Mucosa of descending colon (tissue), 3 donors: ENCODE measurements at places on chromosomes 1 and 21. TPM values are rescaled to one million over a fixed set of nuclear protein-coding genes. Genes with fewer than 3 reads are reported as not detected.

PODN gene
- 69.2 TPM for total RNA-seq

TOMM20 gene
- total RNA-seq = 81.2 TPM

KRTAP13-2 gene
- 2.9 TPM for total RNA-seq

DNA sequence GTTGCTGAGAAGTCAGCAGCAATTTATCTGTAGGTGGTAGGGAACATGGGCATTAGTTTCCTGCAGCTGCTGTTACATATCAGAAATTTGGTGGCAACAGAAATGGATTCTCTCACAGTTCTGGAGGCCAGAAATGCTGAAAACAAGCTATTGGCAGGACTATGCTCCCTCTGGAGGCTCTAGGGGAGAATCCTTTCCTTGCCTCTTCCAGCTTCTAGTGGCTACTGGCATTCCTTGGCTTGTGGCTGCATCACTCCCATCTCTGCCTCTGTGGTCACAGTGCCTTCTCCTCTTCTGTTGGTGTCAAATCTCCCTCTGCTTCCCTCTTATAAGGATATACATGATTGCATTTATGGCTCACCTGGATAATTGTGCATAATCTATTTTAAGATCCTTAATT lies 2.5 kb upstream of the SFT2D2 start:
- no peak for DNase-seq

DNA sequence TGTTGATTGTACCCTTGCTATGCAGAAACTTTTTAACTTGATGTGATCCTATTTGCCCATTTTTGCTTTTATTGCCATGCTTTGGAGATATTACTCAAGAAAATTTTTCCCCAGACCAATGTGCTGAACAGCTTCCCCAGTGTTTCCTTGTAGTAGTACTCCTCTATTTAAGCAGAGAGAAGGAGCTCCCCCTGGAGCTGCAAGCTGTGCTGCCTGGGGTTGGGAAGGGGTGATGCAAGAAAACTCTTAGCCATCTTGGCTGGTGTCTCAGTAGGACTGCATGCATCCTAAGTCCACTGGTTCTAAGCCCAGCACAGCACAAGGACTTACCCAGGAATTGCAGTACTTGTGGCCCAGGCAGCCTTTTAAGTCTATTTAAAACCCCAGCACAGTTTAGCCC lies 121.6 kb downstream of the NTMT2 start:
- DNase-seq = no peak

DNA sequence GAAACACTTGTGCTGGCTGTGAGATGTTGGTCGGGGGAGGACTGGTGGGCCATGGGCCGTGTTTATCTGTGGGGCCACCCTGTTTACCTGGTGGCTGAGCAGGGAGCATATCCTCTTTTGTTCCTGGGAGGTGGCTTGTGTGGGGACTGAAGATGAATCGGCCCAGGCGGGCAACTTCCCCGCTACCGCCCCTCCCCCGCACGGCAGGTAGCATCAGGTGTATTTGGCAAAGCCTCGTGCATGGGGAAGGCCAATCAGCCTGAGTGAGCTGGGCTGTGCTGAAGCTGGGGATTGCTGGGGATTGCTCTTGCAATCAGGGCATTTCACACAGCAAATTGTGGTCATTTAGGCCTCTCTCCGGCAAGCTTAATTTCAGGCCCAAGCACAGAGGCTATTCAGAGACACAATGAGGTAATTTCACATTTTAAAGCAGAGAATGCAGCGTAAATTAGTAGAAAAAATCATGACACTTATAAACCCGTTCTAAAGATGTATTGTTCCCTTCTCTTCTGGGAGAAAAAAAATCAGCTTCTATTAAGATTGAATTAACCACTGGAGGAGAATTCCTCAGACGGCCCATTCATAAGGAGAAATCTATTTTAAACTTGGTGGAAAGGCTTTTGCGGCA lies 197.7 kb upstream of the POU3F1 start:
- DNase-seq = no peak

- peak; percentile 70 for DNase-seq
Measured at GRCh38 chr1:153790966-153791647, 15.9 kb downstream of the SLC27A3 start.
